ENCODE measurements at places on chromosomes 2 and 18.

DNA sequence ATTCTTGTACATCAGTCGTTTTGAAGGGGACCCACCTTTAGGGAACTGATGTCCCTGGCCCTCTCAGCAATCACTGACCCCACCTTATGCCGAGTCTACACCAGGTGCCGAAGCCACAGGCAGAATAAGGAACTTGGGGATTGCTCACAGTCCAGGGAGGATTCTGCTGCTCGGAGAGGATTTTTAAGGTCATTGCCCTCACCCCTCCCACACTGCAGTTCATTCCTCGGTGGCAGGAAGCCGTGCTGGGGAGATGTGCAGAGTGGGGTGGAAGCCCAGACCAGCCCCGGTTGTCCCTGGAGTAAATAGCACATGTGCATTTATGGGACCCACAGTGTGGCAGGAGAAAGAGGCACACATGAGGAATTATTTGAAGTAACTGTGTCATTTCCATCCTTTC, 50.4 kb downstream of the PLB1 start:
- DNase-seq: no peak

DNA sequence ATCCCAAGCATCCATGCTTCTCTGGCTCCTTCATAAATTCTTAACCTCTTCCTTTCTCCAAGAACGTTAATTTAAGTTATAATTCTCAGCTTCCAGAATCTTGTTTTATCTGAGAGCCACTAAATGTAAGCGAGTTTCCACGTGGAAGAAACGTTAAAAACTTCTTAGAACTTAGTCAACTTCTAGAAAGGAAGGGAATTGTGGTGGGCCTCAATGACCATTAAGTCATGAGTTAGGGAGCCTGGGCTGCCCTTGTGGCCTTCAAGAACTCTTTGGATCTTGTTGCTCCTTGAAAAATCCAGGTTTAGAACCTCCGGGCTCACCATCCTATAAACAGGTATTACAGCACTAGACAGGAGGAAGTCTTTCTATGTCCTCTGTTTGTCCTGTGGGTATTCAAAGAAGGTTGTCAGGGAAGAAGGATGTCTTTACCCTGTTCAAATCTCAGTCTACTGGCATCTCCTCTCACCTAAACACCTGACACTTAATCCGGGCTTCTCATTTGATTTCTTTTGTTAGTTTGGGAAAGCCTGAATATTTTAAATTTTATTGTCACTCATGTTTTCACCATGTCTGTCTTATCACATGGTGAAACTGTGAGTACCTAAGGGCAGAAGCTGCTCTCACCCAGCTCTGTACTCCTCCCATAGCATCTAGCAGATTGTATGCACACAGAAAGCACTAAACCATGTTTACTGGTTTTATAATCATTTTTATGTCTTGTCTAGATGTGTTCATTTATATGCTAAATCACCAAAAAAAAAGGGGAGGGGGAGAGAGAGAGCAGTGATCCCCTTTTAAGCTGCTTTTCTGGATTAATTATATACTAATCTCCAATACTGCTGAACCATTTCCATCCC, 6.3 kb downstream of the RND3 start:
- DNase-seq: peak; percentile 54

DNA sequence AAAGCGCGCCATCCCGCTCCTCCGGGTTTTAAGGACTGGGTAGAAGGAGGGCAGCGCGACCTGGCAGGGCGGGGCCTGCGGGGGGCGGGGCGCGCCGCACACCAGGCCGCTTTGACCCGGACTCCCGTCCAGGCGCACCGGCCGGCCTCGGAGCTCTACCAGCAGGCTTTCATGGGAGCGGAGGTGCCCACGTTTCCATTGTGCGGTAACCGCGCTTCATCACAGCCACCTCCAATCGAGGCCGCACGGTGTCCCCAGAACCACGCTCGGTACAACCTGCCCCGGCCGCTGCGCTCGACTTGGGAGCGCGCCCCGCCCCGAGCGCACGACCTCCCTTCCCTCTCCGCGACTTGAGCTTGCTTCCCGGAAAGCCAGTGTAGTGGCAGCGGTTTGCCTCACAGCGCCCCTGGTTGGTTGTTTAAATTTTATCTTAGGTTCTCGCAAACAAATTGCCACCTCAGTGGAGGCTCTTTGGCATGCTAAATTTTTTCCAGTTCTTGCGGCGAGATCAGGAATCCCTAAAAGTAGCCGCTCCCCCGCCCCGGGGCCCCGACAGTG, 280 bp upstream of the CYP1B1 start:
- DNase-seq: peak; percentile 94

GRCh38 chr2:39504790-39505335, 67.8 kb upstream of the MAP4K3 start:
- DNase-seq: no peak

DNA sequence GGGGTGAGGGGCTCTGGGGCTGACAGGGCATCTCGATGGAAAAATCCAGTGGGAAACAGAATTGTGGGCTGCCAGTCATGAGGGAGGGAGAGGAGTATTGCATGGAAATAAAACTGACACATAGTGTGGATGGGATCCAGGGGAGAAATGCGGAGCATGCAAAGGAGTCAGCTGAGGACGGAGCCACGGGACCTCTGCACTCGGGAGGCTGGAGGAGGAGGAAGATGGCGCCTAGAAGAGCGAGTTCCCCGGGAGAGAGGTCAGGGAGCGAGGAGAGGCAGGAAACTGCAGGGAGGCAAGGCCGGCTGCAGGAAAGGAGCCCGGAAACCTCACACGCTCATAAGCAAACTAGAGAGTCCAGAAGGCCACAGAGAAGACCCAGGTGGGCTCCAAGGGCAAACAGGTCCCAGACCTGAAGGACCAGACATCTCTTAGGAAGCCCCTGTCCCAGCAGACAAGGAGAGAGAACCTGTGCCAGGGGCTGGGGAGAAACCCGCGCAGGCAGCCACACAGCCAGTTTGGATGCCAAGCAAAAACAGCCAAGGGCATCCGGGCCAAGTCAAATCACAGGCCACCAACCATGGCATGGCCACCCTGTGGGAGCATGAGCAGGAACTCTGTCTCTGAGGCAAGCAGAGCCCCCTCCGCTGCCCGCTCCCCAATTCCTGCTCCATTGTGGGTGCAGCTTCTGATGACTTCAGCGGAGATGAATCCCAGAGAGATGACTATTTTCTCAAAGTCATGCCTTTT, 218.8 kb upstream of the ID2 start:
- DNase-seq: no peak

DNA sequence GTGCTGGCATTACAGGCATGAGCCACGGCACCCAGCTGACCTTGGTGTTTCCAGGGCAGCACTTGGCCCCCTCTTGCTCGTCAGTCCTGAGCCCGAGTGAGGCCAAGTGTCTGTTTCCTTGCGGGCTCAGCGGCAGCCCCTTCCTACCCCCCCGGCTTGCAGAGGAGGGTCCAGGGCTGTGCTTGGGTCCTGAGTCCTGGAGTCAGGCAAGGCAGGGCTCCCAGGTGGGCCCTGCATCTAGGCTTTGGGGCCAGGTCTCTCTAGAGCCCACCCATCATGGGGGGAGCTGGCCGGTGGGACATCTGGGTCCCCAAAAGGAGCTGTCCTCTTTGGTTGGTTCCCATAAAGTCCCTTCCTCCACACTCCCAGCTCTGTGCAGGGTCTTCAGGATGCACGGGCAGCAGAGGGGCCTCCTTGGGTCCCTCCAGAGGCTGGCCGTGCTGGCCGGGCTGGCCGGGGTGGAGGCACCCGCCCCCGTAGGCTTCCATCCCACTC, 63.7 kb upstream of the HPCAL1 start:
- no peak for DNase-seq

GRCh38 chr2:205220559-205220958, 461.7 kb upstream of the NRP2 start:
- no peak for DNase-seq

DNA sequence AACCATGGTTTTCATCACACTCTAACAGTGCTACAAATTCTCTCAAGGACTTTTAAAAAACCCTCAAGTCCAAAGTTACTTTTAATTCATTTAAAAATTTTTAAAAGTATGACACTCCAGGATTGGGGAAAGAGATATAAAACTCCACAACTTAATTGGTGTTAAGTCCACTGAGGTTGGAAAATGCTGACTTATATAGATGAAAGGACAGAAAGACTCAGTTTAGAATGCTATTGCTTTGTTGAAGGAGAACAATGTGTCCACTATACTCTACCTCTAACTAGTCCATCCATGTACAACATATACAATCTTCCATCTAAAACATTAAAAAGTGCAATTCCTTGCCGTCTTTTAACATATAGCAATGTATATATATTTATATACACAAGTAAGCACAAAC, 41.2 kb downstream of the CABYR start:
- no peak for DNase-seq

GRCh38 chr18:23099621-23100020, 35.7 kb upstream of the CABLES1 start:
- peak; percentile 89 for DNase-seq

DNA sequence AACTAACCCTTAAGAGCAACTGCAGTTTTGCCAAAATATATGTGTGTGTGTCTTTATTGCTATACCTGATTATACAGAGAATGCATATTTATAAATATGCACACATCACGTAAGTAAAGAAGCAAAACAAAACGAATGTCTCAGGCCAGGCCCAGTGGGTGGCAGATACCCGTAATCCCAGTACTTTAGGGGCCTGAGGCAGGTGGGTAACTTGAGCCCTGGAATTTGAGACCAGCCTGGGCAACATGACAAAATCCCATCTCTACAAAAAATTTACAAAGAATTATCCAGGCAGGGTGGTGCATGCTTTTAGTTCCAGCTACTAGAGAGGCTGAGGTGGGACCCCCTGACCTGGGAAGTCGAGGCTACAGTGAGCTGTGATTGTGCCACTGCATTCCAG, 745.3 kb downstream of the SATB2 start:
- DNase-seq: no peak

DNA sequence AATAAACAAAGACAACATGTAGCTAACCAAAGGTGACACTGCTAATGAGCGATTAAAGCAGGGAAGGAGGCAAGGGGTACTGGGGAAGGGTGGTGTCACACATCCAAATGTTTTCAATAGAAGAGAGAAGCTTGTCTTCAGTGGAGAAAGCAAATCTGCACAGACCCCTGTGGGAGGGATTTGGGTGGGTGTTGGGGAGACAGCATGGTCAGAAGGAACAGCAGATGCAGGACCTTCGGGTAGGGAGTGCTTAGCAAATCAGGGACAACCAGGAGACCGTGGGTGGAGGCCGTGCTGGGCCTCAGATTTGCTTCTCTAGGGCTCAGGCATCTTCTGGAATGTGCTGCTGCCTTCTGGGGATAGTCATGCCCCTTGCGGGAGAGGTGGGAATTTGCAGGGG, 185.3 kb upstream of the RAB6C start:
- DNase-seq: no peak

DNA sequence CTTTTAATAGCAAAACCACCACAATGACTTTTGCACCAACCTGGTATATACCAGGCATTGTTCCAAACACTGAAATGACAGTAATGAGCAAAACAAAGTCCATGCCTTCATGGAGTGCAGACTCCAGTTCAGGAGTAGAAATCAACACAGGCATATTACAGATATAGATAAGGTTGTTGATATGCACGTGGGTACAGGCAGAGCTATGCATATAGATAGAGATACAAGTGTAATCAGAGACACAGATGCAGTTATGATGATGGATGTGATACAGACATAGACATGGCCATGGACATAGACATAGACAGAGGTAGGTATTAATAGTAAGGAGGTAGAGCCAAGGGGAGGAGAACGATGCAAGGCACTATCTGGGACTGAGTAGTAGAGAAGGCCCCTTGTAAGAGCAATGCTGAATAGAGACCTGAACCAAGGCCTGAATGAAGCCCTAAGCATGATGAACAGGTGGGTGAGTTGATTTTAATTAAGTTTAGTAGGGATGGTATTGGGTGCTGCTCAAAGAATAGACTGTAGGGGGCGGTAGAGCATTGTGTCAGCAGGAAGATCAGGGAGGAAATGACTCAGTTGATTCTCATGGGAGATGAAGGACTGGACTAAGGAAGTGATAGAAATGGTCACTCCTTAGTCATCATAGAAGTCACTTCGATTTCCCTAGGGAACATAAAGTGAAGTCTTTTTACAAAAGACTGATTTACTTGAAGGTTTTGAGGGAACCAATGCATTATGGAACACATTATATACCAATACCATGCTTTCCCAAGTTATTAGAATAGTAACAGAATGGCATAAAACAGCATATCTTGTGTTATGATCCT, 39.4 kb downstream of the CMPK2 start:
- DNase-seq: peak; percentile 54

DNA sequence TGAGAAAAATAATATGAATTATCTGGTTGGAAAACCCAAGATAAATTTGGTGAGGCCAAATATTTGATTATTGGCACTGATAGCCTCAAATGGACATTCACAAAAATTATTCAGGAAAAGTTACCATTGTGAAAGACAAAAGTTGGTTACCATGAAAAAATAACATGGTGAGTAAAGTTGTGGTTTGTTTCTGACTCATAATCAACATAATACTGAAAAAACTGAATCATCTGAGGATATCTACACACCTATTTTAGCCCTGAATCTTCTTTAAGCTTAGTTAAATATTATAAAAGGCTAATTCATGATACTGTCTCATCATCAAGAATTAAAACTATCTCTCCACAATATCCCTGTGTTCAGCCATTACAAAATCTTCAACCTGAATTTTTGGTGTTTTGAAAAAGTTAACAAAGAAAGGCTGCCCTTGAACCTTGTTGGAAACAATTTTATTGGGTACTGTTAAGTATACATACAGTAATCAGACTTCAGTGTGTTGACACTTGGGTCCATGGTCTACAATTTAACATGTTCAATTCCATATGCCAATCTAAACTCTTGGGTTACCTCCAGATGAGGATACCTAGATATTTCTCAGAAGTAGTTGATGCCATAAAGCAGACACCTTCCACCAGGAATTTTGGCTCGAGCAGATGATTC, 607.5 kb upstream of the SLC39A10 start:
- DNase-seq: no peak

GRCh38 chr18:5478261-5478660, 65.5 kb downstream of the EPB41L3 start:
- no peak for DNase-seq

GRCh38 chr2:34806891-34807290, 1207.8 kb upstream of the FAM98A start:
- DNase-seq: no peak

DNA sequence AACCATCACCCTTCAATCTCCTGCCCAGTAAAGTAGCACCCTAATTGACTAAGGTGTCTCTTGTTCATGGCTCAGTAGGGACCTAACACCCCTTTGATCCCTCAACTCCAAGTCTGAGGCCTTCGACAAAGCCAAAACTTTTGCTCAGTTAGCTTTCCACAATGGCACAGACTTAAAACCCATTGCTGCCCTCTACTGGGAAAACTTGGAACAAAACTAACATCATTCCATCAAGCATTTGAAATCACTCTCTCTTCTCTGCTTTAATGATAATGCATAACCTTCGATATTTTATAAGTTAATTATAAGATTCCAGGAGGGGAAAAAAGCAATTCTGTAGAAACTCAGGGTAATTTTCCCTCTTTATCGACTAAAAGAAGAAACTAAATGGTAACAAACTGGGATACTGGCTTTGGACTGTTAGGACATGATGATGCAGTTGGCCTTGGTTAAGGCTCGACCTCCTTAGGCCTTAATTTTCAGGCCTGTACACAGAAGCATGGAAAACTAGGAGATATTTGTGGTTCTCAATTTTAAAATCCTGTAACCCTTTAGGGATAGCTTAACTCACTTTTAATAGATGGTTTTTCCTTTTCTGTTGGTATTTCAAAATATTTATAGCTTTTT, 127.8 kb downstream of the STK39 start:
- peak; percentile 81 for DNase-seq
